ENCODE measurements at places on chromosomes 1 and 21.

GRCh38 chr1:20497506-20497905 is 10.4 kb downstream of the MUL1 start:
- no peak overlapping the region for H3K4me3 ChIP-seq
- H3K36me3 ChIP-seq, result peaks cover 16% of the 10 kb centered on the region
- no peaks in the 10 kb centered on the region for H3K27me3 ChIP-seq
- H3K4me1 ChIP-seq, result peaks cover 2% of the 10 kb centered on the region
- H3K27ac ChIP-seq, result no peak overlapping the region
- DNase-seq, result no peak

- peak; percentile 69 for DNase-seq
- H3K4me3 ChIP-seq, result peak overlapping the region; percentile 99
- no peaks in the 10 kb centered on the region for H3K27me3 ChIP-seq
- peaks cover 17% of the 10 kb centered on the region for H3K36me3 ChIP-seq
- H3K27ac ChIP-seq, result peak overlapping the region; percentile 100
Measured at GRCh38 chr1:9652379-9653209, 1.1 kb downstream of the PIK3CD start.

DNA sequence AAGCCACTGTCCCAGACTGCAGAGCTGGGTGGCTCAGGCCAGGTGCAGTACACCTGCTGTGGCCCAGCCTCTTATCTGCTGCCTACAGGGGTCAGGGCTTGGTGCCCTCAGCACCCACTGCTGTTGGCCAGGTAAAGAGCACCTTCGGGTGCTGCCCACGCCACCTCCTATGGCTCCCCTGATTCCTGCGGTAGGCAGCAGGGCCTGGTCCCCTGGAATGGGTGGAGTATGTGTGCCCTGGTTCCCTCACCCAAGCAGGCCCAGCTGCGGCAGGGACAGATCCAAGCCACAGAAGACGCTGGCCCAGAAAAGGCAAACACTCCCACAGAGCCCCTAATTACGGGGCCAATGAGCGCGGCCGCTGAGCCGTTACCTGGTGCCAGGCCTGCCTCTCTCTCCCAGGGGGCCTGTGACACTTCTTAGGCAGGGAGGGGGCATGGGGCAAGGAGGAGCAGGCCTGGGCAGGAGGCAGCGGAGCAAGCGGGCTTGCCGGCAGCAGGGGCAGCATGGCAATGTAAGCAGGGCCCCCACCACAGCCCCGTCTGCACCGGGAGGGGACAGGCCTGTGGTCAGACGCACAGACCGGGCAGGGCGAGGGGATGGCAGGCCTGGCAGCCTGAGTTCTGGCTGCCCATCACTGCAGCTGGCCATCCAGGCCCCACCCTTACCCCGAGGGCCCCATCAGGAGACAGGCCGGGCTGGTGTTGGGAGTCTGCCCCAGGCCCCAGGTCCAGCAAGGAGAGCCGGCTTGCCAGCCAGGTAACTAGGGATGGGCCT is 19.0 kb downstream of the ESPN start:
- H3K27ac ChIP-seq, result no peak overlapping the region
- peaks cover 12% of the 10 kb centered on the region for H3K4me1 ChIP-seq
- no peak overlapping the region for H3K4me3 ChIP-seq

- DNase-seq, result no peak
- H3K27ac ChIP-seq, result no peak overlapping the region
- H3K4me3 ChIP-seq, result no peak overlapping the region
Measured at GRCh38 chr21:34762786-34763185, 94.0 kb downstream of the CLIC6 start.

- no peak overlapping the region for H3K4me3 ChIP-seq
- H3K36me3 ChIP-seq, result peaks cover 22% of the 10 kb centered on the region
- H3K4me1 ChIP-seq, result peaks cover 2% of the 10 kb centered on the region
- H3K27ac ChIP-seq, result no peak overlapping the region
- DNase-seq, result no peak
Measured at GRCh38 chr1:197181982-197182381, 35.5 kb upstream of the ASPM start.

GRCh38 chr21:42381347-42381984 is 14.4 kb downstream of the TMPRSS3 start:
- H3K4me3 ChIP-seq, result no peak overlapping the region
- peaks cover 17% of the 10 kb centered on the region for H3K36me3 ChIP-seq
- H3K4me1 ChIP-seq, result peaks cover 5% of the 10 kb centered on the region
- peak; percentile 81 for DNase-seq
- H3K27me3 ChIP-seq, result no peaks in the 10 kb centered on the region

GRCh38 chr1:17218939-17219338 is 14.0 kb downstream of the PADI1 start:
- no peak overlapping the region for H3K27ac ChIP-seq
- no peaks in the 10 kb centered on the region for H3K36me3 ChIP-seq
- H3K4me3 ChIP-seq, result no peak overlapping the region
- peaks cover 5% of the 10 kb centered on the region for H3K4me1 ChIP-seq
- peaks cover 3% of the 10 kb centered on the region for H3K27me3 ChIP-seq

- H3K27me3 ChIP-seq, result no peaks in the 10 kb centered on the region
- peak; percentile 98 for DNase-seq
- H3K36me3 ChIP-seq, result peaks cover 4% of the 10 kb centered on the region
Measured at GRCh38 chr1:159077120-159077961, 775 bp upstream of the AIM2 start.

GRCh38 chr1:199122532-199123311 is 483.9 kb downstream of the PTPRC start:
- no peak overlapping the region for H3K27ac ChIP-seq
- no peak for DNase-seq
- H3K4me3 ChIP-seq, result no peak overlapping the region
- no peaks in the 10 kb centered on the region for H3K27me3 ChIP-seq
- peaks cover 4% of the 10 kb centered on the region for H3K4me1 ChIP-seq

- no peak overlapping the region for H3K27ac ChIP-seq
- no peak for DNase-seq
- H3K4me1 ChIP-seq, result no peaks in the 10 kb centered on the region
- no peak overlapping the region for H3K4me3 ChIP-seq
Measured at GRCh38 chr1:56302878-56303277, 276.5 kb downstream of the PLPP3 start.

DNA sequence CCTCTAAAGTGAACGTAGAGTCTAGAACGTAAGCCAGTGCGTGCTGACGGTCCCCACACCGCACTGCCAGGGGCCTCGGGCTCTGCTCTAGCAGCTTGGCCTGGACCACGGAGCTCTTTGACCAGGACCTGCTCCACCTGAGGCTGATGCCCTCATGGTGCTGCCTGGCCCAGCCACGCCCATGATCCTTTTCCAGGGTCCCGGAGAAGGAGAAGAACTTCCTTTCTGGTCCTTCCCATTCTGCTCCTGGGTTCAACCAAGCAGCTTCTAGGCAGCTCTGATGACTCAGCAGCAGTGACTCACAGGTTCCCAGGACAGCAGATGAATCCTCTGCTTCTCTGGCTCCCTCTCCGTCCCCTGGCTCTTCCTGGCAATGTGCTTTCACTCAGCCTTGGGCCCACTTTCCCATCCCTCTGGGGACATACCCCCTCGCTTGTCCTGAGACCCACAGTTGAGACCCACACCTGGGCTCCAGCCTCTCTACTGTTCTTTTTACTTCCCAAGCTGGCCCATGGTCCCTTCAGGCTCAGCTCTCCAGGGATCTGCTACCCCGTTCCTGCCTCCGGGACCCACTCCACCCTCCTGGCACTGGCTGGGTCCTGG is 246.3 kb upstream of the RAB4A start:
- no peak overlapping the region for H3K27ac ChIP-seq
- peaks cover 11% of the 10 kb centered on the region for H3K4me1 ChIP-seq
- DNase-seq, result peak; percentile 44
- H3K4me3 ChIP-seq, result no peak overlapping the region

DNA sequence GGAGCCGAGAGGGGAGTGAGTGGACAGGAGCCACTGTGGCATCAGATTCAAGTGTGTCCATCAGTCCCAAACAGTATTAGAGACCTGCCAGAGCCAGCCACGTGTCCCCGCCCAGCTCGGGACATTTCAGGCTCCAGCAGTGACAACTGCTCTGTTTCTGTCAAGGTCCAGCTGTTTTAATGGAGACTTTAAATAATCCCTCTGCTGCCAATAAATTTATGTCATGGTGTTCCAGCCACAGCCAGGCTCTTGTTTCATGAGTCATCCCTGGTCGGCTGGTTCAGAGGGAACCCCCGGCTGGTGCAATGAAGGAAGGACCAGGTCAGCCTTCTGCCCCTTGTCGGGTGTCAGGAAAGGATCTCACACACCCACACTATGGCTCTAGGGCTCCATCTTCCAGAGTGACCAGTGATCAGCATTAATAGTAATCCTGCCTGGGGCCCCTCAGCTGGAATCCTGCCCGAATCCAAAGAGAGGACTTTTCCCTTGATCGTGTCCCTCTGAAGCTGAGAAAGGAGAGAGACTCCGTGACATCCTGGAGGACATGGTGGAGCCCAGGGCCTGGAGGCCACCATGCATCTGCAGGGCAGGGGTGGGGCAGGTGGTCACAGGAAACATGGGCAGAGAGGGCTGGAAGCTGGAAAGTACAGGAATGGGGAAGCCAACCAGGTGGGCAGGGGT is 197.3 kb downstream of the MATN1 start:
- peaks cover 20% of the 10 kb centered on the region for H3K27me3 ChIP-seq
- H3K4me1 ChIP-seq, result no peaks in the 10 kb centered on the region

- peaks cover 15% of the 10 kb centered on the region for H3K4me1 ChIP-seq
- DNase-seq, result no peak
- H3K4me3 ChIP-seq, result no peak overlapping the region
- H3K36me3 ChIP-seq, result no peaks in the 10 kb centered on the region
- H3K27ac ChIP-seq, result no peak overlapping the region
Measured at GRCh38 chr1:109479311-109479710, 4.4 kb upstream of the ATXN7L2 start.

GRCh38 chr21:44727757-44728156 is 16.4 kb upstream of the TSPEAR start:
- peaks cover 9% of the 10 kb centered on the region for H3K4me1 ChIP-seq
- no peak overlapping the region for H3K27ac ChIP-seq
- no peak for DNase-seq
- no peak overlapping the region for H3K4me3 ChIP-seq

GRCh38 chr1:35524106-35524505 is 33.1 kb downstream of the KIAA0319L start:
- no peak for DNase-seq
- H3K4me1 ChIP-seq, result peaks cover 12% of the 10 kb centered on the region
- no peaks in the 10 kb centered on the region for H3K27me3 ChIP-seq
- peaks cover 12% of the 10 kb centered on the region for H3K36me3 ChIP-seq

DNA sequence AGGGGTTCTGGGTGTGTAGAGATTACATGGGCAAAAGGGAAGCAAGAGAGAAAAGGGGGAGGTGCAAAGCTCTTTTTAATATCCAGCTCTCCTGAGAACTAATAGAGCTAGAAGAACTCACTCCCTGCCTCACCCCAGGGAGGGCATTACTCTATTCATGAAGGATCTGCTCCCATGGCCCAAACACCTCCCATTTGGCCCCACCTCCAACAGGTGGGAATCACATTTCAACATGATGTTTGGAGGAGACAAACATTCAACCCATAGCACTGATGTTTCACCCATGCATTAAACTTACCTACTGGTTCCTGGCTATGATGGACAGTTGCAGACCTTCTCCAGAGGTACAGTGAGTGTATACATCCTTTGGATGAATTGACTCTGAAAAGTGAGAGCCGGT is 7.3 kb upstream of the JUN start:
- H3K27ac ChIP-seq, result no peak overlapping the region
- no peak overlapping the region for H3K4me3 ChIP-seq
- H3K36me3 ChIP-seq, result peaks cover 13% of the 10 kb centered on the region
- DNase-seq, result no peak
- H3K4me1 ChIP-seq, result peaks cover 18% of the 10 kb centered on the region
- H3K27me3 ChIP-seq, result no peaks in the 10 kb centered on the region

GRCh38 chr1:238331557-238331956 is 440.8 kb upstream of the ZP4 start:
- H3K27ac ChIP-seq, result no peak overlapping the region
- no peaks in the 10 kb centered on the region for H3K4me1 ChIP-seq
- no peak overlapping the region for H3K4me3 ChIP-seq
- H3K36me3 ChIP-seq, result no peaks in the 10 kb centered on the region
- no peak for DNase-seq

- H3K4me1 ChIP-seq, result peaks cover 7% of the 10 kb centered on the region
- no peaks in the 10 kb centered on the region for H3K36me3 ChIP-seq
- no peak overlapping the region for H3K4me3 ChIP-seq
- H3K27ac ChIP-seq, result no peak overlapping the region
Measured at GRCh38 chr1:31374511-31375196, 1.8 kb upstream of the FABP3 start.

GRCh38 chr1:243980471-243980870 is 70.6 kb upstream of the ZBTB18 start:
- H3K27me3 ChIP-seq, result no peaks in the 10 kb centered on the region
- H3K36me3 ChIP-seq, result no peaks in the 10 kb centered on the region
- no peak overlapping the region for H3K27ac ChIP-seq

GRCh38 chr1:93042187-93043056 is 36.7 kb upstream of the MTF2 start:
- H3K27me3 ChIP-seq, result no peaks in the 10 kb centered on the region
- H3K27ac ChIP-seq, result peak overlapping the region; percentile 85
- DNase-seq, result peak; percentile 38
- H3K4me3 ChIP-seq, result peak overlapping the region; percentile 64
- peaks cover 26% of the 10 kb centered on the region for H3K4me1 ChIP-seq
- no peaks in the 10 kb centered on the region for H3K36me3 ChIP-seq

DNA sequence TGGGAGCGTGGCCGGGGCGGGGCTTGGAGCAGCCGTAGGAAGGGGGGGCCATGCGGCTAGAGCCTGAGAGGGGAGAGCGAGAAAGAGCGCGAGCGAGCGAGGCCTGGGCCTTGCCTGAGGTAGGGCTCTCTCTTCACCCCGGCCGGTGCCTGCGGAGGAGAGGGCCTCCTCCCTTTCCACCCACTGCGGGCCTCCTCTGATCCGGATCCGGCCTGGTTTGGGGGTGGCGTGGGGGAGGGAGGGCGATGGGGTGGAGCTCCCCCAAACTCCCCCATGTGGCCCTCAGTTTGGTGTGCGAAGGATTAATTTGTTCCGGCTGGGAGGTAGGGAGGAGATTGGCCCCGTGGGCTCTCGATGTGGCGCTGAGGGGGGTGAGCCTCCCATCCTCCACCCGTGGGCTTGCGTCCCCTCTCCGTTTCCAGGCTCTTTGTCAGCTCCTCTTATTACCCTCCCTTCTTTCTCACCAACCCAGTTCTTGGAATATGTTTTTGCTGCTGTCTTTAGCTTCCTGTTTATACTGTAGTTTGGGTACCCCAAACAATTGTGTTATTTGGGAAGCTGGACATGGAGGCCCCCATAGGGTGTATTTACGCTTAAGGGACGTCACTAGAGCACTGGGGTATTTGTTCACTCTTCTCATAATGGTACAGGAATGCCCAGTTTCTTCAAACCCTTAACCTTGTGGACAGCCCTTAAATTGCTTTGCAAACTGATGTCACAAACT is 685 bp downstream of the UBAP2L start:
- H3K36me3 ChIP-seq, result peaks cover 60% of the 10 kb centered on the region
- H3K27ac ChIP-seq, result peak overlapping the region; percentile 97
- peak; percentile 73 for DNase-seq
- H3K4me3 ChIP-seq, result peak overlapping the region; percentile 96
- H3K4me1 ChIP-seq, result peaks cover 74% of the 10 kb centered on the region
- no peaks in the 10 kb centered on the region for H3K27me3 ChIP-seq

- H3K27me3 ChIP-seq, result peaks cover 10% of the 10 kb centered on the region
- no peaks in the 10 kb centered on the region for H3K4me1 ChIP-seq
- no peak overlapping the region for H3K4me3 ChIP-seq
- no peak overlapping the region for H3K27ac ChIP-seq
- no peak for DNase-seq
- H3K36me3 ChIP-seq, result no peaks in the 10 kb centered on the region
Measured at GRCh38 chr1:47842228-47842919, 154.8 kb downstream of the TRABD2B start.

GRCh38 chr21:42038826-42039425 is 28.8 kb upstream of the ZBTB21 start:
- H3K4me3 ChIP-seq, result no peak overlapping the region
- H3K36me3 ChIP-seq, result no peaks in the 10 kb centered on the region
- H3K27me3 ChIP-seq, result no peaks in the 10 kb centered on the region
- no peak for DNase-seq

Measured in activated naive CD4-positive, alpha-beta T cell treated with anti-CD3 and anti-CD28 coated beads for 36 hours (primary cell).